Suppressor macrophage (primary cell): ENCODE measurements at places on chromosomes 7 and 10.
A peak's percentile ranks its signal among the peaks of the same experiment; 100 is the strongest.

- no peak for DNase-seq
Observed at GRCh38 chr7:2028733-2029132, 204.0 kb downstream of the MAD1L1 start.

GRCh38 chr7:128830231-128831177, at the start of gene FLNC:
Gene FLNC, plus strand, starts transcription at chr7:128830406. Its CDS starts 232 bp downstream, at chr7:128830638.
- DNase-seq: peak; percentile 68

DNA sequence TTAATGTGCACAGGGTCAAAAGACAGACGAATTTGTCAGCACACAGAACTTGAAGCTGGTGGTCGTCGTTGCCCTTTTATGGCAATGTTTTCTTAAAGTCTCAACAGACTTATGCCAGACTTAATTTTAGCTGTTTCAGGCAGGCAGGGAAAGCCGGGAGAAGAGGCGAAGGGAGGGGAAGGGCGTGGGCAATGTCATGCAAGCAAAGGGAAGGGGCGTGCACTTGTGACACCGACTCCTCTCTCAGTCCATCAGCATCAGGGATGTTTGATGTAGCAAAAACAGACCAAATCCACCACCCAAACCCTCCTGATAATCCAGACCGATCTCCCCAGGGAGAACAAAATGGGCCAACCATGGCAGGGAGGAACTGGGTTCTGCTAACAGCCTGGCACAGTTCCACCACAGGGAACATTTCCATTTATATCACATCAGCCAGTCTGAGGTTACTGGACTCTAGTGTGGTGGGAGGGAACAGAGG, 118.1 kb upstream of the RHEB start:
- DNase-seq: no peak

DNA sequence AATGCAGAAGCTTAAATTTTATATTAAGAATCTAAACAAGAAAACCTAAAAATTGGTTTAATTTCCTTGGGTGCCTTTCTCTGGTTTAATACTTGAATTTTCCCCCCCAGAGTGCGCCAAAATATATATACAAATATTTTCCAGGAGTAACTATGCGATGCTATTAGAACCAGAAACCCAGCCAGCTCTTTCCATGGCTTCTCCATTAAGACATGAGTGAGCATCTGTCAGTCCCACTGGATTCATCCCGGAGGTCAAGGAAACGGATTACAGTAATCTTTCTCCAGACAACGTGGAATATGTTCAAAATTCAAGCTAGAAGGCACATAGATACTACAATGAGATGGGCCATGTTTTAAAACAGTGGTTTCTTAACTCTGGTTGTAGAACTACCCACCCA, 148.8 kb downstream of the TAX1BP1 start:
- DNase-seq: no peak

DNA sequence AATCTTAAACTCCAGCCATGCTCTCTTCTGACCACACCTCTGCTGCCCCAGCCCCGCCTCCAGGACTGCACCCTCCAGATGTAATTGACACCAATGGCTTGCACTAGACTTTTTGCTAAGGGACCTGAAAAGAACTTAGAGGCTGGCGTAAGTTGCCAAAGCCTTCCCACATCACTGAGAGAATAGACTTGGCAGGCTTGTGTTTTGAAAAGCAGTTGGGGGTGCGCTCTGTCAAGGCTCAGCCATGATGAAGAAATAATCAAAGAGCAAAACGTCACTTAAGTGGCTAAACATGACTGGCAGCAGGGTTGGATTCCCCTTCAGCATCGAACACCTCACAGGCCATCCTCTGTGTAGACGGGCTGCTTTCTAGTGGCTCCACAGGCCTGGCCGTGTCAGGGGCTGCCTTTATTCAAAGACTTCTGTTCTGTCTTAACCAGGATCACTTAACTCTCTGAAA, 195.2 kb upstream of the C7orf33 start:
- no peak for DNase-seq

DNA sequence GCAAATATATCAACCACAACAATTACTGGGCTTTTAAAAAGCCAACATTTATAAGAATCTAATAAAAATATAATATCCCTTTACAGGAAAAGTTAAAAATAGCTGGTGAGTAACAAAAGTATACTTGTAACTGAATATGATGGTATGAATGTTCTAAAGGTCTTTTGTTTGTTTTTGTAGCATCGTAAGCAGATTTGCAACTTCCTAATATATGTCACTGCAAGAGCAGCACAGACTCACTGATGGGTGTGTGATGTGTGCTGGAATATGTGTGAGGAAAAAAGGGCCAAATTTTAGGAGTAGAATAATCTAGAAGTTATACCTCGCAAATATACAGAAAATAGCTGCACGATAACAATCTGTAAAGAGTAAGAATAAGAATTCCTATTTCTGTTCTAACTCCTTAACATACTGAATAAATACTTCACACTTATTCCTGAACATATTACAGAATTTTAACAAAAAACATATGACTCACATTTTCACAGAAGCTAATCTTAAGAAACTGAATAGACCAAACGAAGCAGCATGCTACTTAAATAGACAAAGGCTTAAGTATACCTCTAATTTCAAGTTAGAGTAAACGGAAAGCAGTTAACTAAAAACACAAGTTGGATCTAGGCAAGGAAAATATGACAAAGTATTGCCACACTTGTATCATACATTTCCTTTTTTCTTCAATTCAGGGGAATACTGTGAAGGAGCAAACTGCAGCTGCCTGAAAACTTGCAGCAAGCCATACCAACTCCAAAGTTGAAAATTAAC, 9.6 kb downstream of the ETV1 start:
- DNase-seq: no peak

DNA sequence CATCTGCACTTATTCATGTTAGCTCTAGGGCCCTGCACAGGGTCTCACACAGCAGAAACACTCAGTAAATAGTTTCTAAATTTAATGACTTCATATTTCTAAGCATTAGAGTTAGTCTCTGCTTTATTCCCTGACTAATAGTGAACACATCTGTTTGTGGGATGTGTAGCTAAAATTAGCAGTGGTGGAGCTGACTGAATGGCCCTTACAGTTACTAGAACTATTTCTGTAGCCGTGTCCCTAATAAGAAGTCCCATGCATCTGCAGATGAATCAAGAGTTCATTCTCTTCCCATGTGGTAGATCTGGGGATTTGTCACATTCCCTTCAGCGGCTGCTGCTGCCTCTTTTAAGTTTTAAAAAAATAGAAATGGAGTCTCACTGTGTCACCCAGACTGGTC, 11.7 kb downstream of the MAP3K8 start:
- no peak for DNase-seq

- DNase-seq: no peak
Observed at GRCh38 chr7:39451901-39452300, 114.3 kb upstream of the YAE1 start.

GRCh38 chr7:12630513-12630819, 57.0 kb upstream of the ARL4A start:
- DNase-seq: no peak

- DNase-seq: no peak
Observed at GRCh38 chr7:67301667-67302066, 305.0 kb downstream of the TYW1 start.

- DNase-seq: peak; percentile 87
Observed at GRCh38 chr7:80699045-80699638, 60.7 kb downstream of the CD36 start.

DNA sequence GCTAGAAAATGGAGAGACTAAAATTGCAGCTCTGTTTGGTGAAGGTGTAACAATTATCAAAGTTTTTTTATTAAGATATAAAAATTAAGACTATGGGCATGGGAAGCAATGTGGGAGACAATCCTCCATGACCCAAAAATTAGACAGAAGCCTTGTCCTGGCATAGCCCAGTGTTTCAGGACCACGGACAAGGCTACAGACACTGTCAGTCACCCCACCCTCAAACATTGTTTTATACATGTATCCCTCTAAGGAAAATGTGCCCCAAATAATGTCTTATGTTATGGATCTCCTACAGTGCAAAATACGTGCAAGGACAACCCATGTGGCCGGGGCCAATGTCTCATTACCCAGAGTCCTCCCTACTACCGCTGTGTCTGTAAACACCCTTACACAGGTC, 24.0 kb downstream of the HABP2 start:
- DNase-seq: peak; percentile 21

DNA sequence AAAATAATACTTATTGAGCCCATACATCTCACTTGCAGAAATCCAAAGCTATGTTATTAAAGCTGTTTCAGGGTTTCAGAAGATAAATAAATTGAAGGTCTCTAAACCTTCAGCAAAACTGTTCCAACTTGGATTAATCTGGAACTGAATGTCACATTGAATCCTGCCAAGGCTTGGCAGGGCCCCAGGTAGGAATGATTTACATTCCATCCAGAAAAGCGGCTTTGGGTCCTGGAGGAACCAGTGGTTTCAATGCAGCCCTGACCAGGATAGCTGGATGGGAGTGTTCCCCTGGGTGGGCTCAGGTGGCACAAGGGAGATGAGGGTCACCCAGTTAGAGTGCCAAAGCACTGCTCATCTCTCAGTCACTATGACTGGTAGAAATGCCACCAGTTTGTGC, 37.0 kb upstream of the TMEM72 start:
- no peak for DNase-seq

DNA sequence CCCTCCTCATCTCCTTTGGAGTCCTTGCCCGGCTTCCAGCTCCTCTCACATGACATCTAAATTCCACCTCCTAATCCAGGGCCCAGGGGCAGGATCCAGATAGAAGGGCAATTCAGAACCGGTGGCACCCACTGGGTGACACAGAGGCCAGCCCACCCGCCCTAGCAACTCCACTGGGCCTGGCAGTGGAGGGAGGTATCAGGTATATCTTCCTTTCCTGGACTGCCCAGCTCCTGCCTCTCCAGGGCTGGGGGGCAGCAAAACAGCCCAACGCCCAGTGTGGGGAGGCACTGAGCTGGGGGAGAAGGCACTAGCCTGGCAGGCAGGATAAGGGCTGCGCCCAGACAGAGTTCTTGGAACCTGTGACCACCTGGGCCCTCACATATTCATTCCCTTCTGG, 10.4 kb upstream of the TRIM8 start:
- no peak for DNase-seq

DNA sequence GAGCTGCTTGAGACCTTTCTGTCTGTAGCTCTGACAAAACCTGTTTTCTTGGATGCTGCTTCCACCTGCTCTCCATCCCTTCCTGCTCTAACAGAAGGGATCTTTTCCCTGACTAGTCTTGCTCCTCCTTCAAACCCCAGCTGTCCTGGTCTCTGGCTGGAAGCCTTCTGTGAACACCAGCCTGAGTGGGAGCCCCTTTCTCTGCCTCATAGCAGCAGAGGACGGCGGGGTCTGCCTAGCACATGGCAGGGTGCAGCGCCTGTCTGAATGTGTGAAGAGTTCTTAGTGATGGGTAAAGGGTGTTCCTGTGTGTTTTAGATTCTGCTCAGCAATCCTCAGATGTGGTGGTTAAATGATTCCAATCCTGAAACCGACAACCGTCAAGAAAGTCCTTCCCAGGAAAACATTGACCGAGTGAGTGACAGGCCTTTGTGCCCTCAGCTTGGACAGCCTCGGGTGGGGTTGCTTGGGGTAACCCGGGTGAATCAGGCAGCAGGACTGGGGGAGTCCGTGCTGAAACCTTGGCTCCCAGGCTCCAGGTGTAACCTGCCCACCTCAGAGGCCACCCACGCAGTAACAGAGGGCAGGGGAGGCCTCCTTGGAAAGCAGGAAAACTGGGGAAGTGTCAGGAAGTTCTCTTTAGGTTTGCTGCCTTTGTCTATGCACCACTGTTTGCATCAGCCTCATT, 34.1 kb downstream of the NUB1 start:
- DNase-seq: no peak
